ENCODE measurements at places on chromosomes 7 and 10.

GRCh38 chr7:143245123-143245522, 18.1 kb upstream of the GSTK1 start:
- no peak for DNase-seq

DNA sequence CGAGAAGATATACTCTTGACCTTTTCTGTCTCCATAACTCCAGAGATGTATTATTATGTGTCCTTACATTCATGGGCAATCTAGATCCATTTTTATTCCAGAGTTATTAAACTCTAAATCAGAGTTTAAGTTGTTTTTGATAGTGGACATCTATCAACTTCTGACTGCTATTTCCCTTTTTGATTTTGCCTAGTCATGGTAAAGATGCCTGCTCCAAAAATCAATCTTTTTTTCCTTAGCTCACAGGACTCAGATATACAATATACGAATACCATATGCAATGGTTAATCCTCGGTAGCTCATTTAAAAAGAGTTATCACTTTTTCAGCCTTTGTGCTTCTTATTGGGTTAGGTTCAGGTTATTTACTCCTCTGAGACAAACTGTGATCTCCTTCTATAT, 15.8 kb upstream of the ZEB1 start:
- no peak for DNase-seq

- no peak for DNase-seq
These were observed 55.5 kb upstream of the CCNJ start for GRCh38 chr10:95987685-95988426.

DNA sequence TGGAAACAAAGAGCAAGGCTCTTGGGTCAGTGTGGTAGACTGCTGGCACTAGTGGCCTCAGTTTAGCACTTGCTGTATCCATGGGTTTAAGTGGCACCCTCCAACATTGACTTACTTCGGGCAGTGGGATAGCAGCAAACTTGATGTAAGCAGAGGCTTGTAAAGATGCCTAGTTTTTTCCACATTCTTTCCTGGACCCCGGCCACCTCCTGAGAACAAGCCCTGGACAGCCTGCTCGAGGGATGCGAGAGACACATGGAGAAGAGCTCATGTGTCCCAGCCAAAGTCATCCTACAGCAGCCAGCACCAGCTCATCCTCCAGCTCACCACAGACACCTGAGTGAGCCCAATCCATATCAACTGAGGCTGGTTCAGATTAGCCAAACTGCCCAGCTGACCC, 142.7 kb upstream of the PCBD1 start:
- no peak for DNase-seq

DNA sequence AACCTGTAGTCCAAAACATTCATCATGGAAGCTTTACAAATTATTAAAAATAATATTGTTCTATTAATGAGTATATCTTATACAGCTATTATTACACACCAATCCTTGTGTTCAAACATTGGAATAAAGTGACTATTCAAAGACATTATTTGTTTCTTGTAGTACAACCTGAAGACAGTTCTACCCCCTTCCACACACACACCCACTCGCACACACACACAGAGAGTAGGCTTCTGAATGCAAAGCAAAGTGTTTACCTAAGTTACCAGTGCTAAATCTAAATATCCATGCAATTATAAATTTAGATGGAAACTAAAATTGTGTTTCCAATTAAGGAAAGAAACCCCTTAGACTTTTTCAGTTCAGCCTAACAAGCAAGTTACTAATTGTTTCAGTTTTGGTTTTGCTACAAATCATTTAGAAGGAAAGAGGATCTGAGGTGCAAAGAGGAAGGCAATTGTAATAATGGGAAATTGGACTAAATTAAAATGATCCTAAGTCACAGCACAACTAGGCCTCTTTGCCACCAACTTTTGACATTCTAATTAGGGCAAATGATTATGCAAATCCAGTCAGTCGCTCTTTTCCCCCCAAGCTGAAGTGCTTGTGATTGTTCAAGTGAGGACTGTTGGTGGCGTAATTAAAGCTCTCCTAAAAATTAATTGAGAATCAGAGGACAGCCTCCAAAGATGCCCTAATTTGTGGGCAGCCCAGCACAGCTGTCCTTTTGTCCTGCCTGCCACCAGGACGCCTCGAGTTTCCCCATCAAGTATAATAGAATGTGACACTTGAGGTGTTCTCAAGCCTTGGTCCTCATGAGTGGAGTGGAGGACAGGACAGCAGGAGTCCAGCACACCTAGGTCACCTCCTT, 19.9 kb upstream of the ATOH7 start:
- no peak for DNase-seq

DNA sequence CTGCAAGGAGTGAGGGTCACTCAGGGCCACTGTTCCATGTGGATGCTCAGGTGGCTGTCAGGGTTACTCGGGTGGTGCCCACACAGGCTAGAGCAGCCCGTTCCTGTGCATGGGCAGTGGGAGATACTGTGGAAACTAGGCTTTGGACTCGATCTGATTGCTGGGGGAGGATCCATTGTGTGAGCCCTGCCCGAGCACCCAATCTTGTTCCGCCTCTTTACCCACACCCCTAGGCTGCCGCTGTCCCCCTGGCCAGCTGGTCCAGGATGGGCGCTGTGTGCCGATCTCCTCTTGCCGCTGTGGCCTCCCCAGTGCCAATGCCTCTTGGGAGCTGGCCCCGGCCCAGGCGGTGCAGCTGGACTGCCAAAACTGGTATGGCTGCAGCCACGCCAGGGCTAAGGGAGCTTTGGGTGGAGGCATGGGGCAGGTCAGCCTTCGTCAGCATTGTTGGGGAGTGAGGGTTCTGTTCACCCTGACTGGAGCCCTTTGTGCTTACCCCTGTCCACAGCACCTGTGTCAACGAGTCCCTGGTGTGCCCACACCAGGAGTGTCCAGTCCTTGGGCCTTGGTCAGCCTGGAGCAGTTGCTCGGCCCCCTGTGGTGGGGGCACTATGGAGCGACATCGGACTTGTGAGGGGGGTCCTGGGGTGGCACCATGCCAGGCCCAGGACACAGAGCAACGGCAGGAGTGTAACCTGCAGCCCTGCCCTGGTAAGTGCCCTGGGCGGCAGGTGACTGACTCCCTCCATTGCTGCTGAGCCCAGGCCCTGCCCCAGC, 12.4 kb upstream of the ZNF862 start:
- DNase-seq, result no peak

DNA sequence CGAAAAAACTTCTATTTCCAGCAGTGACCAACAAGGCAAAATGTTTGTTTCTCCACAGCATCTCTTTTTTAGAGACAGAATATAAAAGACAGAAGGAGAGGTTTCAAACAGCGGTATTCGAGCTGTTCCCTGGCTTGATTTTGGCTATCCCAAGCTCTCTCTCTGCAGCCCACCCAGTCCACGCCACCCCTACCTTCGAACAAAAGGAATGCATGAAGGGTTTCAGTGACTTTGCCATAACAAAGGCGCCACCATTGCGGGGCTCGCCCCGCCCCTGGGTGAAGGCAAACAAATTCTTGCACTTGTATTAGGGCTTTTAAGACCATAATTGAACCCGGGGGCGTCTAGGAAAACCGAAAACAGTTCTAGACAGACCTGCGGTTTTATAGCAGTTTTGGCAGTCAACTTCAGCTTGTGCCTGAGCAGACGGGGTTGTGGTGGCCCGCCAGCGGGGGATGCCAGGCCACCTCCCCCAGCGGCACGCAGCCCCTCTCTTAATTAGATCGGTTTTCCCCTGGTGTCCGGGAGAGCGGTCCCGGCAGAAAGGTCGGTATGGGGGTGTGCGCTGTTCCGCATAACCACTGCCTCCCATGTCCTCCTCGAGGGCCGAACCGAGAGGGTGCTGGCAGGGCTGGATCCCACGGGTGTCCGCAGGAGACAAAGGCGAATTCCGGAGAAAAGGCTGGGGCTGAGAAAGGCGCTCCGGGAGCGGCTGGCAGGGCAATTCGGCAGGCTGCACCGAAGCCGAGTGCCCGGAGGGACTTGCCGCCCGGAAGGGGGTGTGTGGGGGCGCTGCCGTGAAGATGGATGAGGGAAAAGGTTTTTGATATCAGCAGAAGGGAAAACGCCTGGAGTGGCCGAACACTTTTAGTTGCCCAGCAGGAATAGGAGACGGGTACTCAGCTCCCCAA, 2.7 kb upstream of the HOXA11 start:
- peak; percentile 64 for DNase-seq

GRCh38 chr7:387132-388022, 97.4 kb downstream of the FOXL3 start:
- peak; percentile 60 for DNase-seq

DNA sequence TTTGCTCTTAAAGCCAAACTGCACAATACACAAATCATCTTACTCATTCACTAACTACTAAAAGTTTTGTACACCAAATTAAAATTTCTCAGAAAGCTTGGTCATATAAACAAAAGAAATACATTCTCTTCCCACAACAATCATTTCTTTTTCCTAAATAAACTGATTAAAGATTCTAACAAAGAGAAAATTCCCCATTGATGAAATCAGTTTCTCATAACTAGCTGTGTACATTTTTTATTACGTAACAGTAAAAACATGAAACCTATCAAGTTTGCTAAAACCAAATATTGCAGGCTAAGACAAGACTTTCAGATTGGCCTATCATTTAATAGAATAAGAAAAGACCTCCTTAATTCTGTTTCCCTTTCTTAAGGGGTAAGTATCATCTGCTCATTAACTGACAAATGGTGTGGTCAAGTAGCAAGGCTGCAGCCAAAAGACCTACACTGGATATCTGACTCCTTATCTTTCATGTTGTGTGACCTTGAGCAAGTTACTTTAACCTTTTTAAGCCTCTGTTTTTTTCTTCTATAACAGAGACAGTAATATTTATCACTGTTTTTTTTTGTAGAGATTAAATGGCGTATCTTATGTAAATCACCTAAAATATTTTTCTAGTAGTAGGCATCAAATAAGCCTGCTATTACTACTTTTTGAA, 22.4 kb downstream of the NAMPT start:
- DNase-seq, result no peak
